ENCODE measurements at places on chromosomes 12 and 14.

DNA sequence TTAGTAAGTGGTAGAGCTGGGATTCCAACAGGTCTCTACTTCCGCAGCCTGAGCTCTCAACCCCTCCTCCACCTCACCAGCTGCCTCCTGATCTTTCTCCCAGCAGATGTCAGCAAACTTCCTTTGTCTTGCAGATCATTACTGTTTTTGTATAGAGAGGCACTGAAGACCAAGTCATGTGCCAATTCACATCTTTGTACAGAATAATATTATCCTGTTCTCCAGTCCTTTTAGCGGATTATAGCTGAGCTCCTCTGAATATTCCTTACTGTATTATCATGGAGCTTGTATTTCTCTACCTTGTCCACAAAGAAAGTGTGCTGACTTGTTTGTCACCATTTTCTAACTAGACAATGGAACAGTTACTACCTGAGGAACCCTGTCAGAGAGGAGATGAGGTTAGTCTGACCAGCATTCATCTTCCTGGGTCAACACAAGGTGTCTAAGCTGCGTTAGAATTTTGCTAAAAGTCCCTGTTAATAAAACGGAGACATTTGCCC, 142.3 kb upstream of the ARHGAP5 start:
- DNase-seq, result peak; percentile 60

- peak; percentile 80 for DNase-seq
Observed at GRCh38 chr14:104677512-104678332, 11.7 kb upstream of the INF2 start.

- no peak for DNase-seq
Observed at GRCh38 chr12:132583736-132584135, 26.6 kb downstream of the LRCOL1 start.

GRCh38 chr14:37197421-37198272, at the start of gene MIPOL1:
MIPOL1 (plus strand) TSS chr14:37197937; CDS start chr14:37247889, 49,952 bp downstream.
- peak; percentile 90 for DNase-seq

Data from mucosa of descending colon (tissue), 3 donors.